ENCODE measurements at places on chromosomes 5 and 9. TPM values are rescaled to one million over a fixed set of nuclear protein-coding genes. Genes with fewer than 3 reads are reported as not detected.

The FRRS1L gene
- total RNA-seq, result 2.6 TPM

The NUTM2F gene
- not detected for total RNA-seq

The VDAC1 gene
- 104 TPM for total RNA-seq

The BSPRY gene
- 0.14 TPM for total RNA-seq

The ARL10 gene
- 15.2 TPM for total RNA-seq

All from posterior vena cava (tissue), 2 donors.